ENCODE measurements at places on chromosomes 2 and 18.

GRCh38 chr2:162172802-162173370 is 20.8 kb upstream of the GCG start:
- DNase-seq: no peak

DNA sequence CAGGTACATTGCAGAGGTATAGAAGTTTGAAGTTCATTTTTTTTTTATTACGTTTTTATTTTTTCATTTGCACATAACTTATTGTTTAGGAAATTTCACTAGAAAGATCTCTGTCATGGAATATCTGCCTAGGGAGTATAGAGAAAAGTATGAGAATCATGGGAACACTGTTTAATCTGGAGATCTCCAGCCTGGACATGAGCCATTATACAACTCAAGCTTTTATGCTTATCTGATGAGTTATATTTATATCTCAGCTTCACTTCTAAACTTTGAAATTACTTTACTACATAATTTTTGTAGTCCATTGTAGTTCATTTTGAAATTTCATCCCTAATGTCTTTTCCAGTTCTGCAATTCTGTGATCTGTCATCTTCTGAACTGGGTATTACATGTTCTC is 515.6 kb downstream of the ERBB4 start:
- no peak for DNase-seq

- DNase-seq: no peak
These were observed 16.2 kb downstream of the EPB41L3 start for GRCh38 chr18:5527603-5528002.

- peak; percentile 3 for DNase-seq
These were observed 121.5 kb downstream of the LPIN1 start for GRCh38 chr2:11867926-11868325.

- no peak for DNase-seq
These were observed 766.4 kb upstream of the ID2 start for GRCh38 chr2:7915302-7916091.

DNA sequence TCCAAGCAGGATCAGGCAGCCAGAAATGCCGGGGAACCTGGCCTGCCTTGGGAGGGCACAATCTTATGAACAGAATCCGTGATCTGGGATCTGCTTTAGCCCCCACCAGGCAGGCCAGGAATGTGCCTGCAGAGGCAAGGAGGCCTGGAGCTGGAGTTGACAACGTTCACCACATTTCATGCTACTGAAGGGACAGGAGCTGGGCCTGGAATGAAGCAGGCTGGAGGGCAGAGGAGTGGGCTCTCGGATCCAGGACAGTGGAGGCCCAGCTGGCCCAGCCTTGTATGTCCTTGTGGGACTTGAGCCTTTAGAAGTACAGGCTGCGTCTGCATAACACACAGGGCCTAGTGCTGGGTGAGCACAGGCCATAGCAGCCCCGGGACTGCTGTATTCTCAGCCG is 91.8 kb downstream of the KLHL29 start:
- no peak for DNase-seq
